Activated B cell treated with CpG ODN at 0.5 μM for 24 hours (primary cell): ENCODE measurements at places on chromosomes 1 and 21. TPM values are rescaled to one million over a fixed set of nuclear protein-coding genes. Genes with fewer than 3 reads are reported as not detected.

Gene GBP5
- 19.9 and 22.8 TPM in 2 replicates for total RNA-seq

Gene TSPEAR
- not detected in 2 replicates for total RNA-seq

Gene DNMT3L
- total RNA-seq, result not detected in 2 replicates

Gene LCE5A
- not detected in 2 replicates for total RNA-seq

Gene AKT3
- 63.3 and 67.9 TPM in 2 replicates for total RNA-seq

DNA sequence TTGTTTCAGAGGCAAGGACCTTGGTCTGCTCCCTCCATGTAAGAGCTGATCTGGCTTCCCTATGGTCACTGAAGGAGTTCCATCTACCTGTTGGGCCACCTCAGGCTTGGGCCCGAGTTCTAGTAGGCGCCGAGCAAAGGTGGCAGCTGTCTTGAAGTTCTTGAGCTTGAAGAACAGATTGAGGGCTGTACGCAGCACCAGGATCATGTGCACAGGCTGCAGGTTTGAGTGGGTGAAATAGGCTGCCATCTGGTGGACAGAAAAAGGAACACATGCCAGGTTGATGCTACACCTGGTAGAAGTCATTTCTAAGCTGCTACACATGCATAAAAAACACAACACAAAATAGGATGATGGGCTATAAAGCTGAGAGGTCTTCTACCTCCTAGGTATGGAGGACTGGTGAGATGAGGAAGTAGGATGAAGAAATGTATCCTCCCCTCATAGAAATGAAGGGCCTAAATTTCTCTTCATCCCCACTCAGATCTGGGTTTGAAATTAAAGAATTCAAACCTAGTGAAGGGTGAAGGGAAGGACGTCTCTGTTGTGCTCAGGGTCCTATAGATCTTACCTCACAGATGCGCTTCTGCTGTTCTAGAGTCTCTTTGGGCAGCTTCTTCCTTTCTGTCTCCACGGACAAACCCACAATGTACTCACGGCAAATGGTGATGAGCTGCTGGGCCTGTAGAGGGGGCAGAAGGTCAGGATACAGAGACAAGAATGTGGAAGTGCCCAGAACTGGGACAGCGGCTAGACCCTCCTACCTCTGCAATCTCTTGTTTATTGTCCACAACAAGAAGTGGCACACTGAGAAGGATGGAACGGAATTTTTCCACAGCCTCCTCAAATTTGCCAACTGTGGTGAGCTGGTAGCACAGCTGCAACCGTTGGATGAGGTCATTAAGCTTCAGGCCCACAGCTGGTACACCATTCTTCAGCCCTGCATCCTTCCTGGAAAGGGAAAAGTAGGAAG lies 6.6 kb upstream of the PEX19 start:
- H3K36me3 ChIP-seq, result peaks cover 81% of the 10 kb centered on the region
- H3K27ac ChIP-seq, result no peak overlapping the region
- H3K27me3 ChIP-seq, result no peaks in the 10 kb centered on the region
- no peak overlapping the region for H3K4me3 ChIP-seq
- peaks cover 4% of the 10 kb centered on the region for H3K4me1 ChIP-seq
